ENCODE measurements at places on chromosomes 7 and 10. TPM values are rescaled to one million over a fixed set of nuclear protein-coding genes. Genes with fewer than 3 reads are reported as not detected.
A peak's percentile ranks its signal among the peaks of the same experiment; 100 is the strongest.

DNA sequence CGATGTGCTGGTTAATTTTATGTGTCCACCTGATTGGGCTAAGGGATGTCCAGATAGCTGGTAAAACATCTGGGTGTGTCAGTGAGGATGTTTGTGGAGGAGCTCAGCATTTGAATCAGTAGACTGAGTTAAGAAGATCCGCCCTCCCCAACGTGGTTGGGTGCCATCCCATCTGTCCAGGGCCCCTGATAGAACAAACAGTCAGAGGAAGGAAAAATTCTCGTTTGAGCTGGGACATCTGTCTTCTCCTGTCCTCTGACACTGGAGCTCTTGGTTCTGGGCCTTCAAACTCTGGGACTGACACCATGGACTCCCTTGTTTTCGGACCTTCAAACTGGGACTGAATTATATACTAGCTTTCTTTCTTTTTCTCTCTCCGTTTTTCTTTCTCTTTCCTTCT, 59.6 kb downstream of the CARD11 start:
- no peak for DNase-seq
- H3K27ac ChIP-seq: no peak overlapping the region
- no peaks in the 10 kb centered on the region for H3K36me3 ChIP-seq
- H3K4me3 ChIP-seq: no peak overlapping the region
- H3K4me1 ChIP-seq: no peaks in the 10 kb centered on the region

- no peak overlapping the region for H3K27ac ChIP-seq
- H3K4me1 ChIP-seq: peaks cover 11% of the 10 kb centered on the region
- DNase-seq: peak; percentile 37
- no peak overlapping the region for H3K4me3 ChIP-seq
Measured at GRCh38 chr7:32119790-32120196, 49.6 kb upstream of the PDE1C start.

DNA sequence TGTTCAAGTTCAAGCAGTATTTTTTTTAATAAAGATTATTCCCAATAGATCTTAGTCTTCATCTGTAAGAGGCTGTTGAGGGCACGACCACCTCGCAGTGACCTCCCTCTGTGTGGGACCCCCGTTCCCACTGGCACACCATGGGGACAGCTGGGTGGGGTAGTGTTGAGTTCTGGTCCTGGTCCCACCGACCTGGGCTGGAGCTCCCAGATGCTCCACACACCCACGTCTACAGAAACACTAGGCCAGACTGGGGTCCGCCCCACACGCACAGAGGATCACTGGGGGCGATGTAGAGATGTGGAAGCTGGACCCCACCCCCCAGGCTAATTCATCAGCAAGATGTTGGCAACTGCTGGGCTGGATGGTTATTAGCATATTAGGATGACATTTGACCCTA, 623.6 kb downstream of the PTPRN2 start:
- H3K4me3 ChIP-seq: no peak overlapping the region
- DNase-seq: no peak
- H3K27ac ChIP-seq: no peak overlapping the region
- H3K36me3 ChIP-seq: no peaks in the 10 kb centered on the region

GRCh38 chr10:114995468-114996247, 57.7 kb downstream of the TRUB1 start:
- no peak overlapping the region for H3K27ac ChIP-seq
- H3K27me3 ChIP-seq: no peaks in the 10 kb centered on the region
- no peak for DNase-seq
- no peak overlapping the region for H3K4me3 ChIP-seq

DNA sequence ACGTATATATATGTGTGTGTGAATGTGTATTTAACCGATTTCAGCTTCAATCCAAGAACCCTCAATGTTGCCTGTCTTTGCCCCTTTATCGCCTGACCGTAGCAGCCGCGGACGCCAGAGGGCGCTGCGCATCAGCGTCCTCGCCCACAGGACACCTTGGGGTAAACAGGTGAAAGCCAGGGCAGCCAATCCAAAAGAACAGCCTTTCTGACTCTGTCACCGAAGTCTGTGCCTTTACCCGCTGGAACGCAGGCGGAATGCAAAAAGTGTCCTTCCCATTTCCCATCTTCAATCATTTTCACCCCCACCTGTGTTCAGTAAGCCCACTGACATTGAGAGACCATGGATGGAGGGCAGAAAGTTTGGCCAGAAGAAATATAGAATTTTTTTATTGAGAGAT, 3.6 kb downstream of the NXPH1 start:
- no peak overlapping the region for H3K27ac ChIP-seq
- H3K4me1 ChIP-seq: peaks cover 7% of the 10 kb centered on the region
- no peak overlapping the region for H3K4me3 ChIP-seq
- no peak for DNase-seq

DNA sequence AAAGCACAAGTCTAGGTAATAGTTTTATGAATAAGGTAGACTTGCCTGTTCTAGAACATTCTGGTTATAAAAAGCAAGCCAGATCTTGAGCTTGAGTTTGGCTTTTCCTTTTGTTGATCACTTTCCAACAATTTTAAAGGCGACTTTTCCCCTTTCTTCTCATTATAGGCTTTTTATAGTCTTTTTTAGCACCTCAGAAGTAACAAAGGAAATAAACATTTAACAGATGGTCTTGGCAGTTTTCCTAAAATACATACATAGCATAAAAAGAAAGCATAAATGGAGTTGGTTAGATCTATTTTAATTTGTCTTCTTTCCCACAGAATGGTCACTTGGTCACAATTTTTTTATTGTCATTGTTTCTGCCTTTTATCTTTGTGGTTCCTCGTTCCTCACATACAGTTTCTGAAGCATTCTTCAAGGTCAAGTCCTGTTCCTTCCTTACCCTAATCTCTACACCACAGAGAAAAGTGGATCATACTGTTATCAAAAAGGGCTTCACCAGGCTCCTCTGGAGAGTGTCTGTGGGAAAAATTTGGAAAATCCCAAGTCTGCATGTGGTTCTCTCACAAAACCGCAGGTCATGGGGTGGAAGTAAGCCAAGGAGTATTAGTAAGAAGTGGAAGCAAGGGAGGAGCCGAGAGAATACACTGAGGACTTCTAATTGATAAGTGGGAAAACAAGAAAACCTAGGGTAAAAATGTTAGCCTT, 31.3 kb downstream of the THNSL1 start:
- H3K36me3 ChIP-seq: no peaks in the 10 kb centered on the region
- no peaks in the 10 kb centered on the region for H3K4me1 ChIP-seq
- H3K27ac ChIP-seq: no peak overlapping the region

- H3K27me3 ChIP-seq: no peaks in the 10 kb centered on the region
- DNase-seq: no peak
- no peak overlapping the region for H3K4me3 ChIP-seq
Measured at GRCh38 chr7:97149843-97150242, 32.3 kb downstream of the SDHAF3 start.

DNA sequence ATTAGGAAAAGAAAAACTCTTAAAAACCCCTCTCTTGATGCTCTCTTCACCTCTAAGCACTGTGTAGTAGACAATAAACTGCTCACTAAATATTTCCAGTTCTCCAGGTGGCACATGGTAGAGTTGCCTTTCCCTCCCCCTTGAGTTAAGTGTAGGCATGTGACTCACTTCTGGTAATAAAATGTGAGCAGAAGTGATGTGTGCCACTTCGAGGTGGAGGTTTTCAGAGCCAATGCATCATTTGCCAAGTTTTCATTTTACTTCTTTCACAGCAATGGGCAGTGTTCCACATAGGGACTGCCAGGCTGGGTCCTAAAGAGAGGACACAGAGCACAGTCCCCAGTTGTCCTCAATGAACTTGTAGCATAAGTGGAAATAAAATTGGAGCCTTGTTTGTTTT, 131.6 kb upstream of the NPY start:
- H3K27ac ChIP-seq: no peak overlapping the region
- H3K36me3 ChIP-seq: no peaks in the 10 kb centered on the region
- peaks cover 2% of the 10 kb centered on the region for H3K4me1 ChIP-seq

DNA sequence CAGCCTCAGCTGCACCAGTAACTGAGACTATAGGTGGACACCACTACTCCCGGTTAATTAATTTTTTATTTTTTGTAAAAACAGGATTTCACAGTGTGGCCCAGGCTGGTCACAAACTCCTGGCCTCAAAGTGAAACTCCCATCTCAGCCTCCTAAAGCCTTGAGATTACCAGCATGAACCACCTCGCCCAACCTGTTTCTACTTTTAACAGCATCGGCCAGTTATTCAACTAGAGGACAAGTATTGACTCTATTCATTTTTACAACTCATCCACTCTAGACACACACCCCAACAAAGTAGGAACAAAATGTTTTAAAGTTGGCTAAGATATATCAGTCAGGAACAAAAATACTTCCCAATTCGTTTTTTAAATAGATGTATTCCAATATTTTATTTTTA, 334.8 kb downstream of the PARD3 start:
- no peak for DNase-seq
- H3K36me3 ChIP-seq: no peaks in the 10 kb centered on the region
- H3K4me3 ChIP-seq: no peak overlapping the region

GRCh38 chr10:75021379-75022249, 89.8 kb upstream of the SAMD8 start:
- H3K4me1 ChIP-seq: peaks cover 15% of the 10 kb centered on the region
- no peaks in the 10 kb centered on the region for H3K27me3 ChIP-seq
- H3K27ac ChIP-seq: no peak overlapping the region
- DNase-seq: no peak
- peaks cover 41% of the 10 kb centered on the region for H3K36me3 ChIP-seq

The RFC2 gene
- 27.5 TPM for total RNA-seq

The DOCK4 gene
- 14.0 TPM for total RNA-seq

The HOGA1 gene
- total RNA-seq: 0.89 TPM

The VPS37D gene
- 4.5 TPM for total RNA-seq

The SPDYE2 gene
- 0.04 TPM for total RNA-seq

The KMT2C gene
- total RNA-seq: 40.6 TPM

The MMD2 gene
- not detected for total RNA-seq

All from muscle of leg (tissue), 16 donors.